CD4-positive, alpha-beta T cell (primary cell): ENCODE measurements at places on chromosomes 5 and 9. TPM values are rescaled to one million over a fixed set of nuclear protein-coding genes. Genes with fewer than 3 reads are reported as not detected.
A peak's percentile ranks its signal among the peaks of the same experiment; 100 is the strongest.

DNA sequence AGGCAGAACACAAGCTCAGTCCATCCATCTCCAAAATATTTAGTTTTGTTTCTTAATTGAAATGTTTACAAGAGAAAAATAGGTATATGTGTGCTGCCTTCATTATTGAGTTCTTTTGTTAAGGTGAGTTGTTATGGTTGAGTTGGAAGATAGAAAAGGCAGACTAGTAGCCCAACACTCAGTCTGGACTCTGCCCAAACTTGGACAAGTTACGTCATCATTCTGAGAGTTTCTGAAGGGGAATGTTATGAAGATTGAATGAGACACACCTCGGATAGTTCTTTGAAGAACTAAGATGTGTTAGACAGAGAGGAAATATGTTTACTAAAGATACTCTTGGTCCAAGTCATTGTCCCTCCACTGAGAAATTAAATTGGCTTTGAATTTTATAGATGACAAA, 245.5 kb downstream of the KCTD16 start:
- no peaks in the 10 kb centered on the region for H3K27me3 ChIP-seq
- H3K4me3 ChIP-seq: no peak overlapping the region
- no peaks in the 10 kb centered on the region for H3K36me3 ChIP-seq
- H3K27ac ChIP-seq: no peak overlapping the region
- no peak for DNase-seq

The FCN2 gene
- total RNA-seq: not detected

The PCDHGB6 gene
- total RNA-seq: 0.06 TPM

The CSF2 gene
- total RNA-seq: not detected

DNA sequence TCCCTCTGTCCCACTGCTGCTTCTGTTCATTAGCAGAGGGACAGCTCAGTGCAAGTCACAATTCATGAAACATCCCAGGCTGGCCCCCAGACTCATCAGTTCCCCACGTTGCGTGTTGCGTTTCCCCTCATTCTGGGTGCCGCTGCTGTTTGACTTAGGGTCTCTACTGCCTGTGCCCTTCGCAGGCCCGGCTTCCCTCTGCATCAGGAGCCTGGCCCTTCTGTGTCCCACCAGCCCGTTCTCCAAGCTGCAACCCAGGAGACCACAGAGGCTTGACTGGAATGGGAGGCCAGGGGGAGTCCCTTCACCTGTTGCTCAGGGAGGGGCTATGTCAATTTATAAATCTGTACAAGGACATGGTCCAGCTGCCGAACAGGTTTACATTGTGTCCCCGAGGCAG, 53.9 kb upstream of the SUSD3 start:
- peaks cover 49% of the 10 kb centered on the region for H3K4me1 ChIP-seq
- no peak overlapping the region for H3K4me3 ChIP-seq
- H3K27ac ChIP-seq: peak overlapping the region; percentile 52
- peaks cover 69% of the 10 kb centered on the region for H3K36me3 ChIP-seq
- no peaks in the 10 kb centered on the region for H3K27me3 ChIP-seq

The SARDH gene
- total RNA-seq: 18.5 TPM

The IFNK gene
- total RNA-seq: not detected

GRCh38 chr9:122642226-122642625, 15.2 kb downstream of the OR1B1 start:
- H3K27me3 ChIP-seq: no peaks in the 10 kb centered on the region
- no peak overlapping the region for H3K27ac ChIP-seq
- no peak for DNase-seq
- H3K4me3 ChIP-seq: no peak overlapping the region

- H3K27ac ChIP-seq: no peak overlapping the region
- H3K27me3 ChIP-seq: no peaks in the 10 kb centered on the region
- no peak overlapping the region for H3K4me3 ChIP-seq
- no peaks in the 10 kb centered on the region for H3K36me3 ChIP-seq
- no peaks in the 10 kb centered on the region for H3K4me1 ChIP-seq
These were observed 167.2 kb upstream of the CTNND2 start for GRCh38 chr5:12071455-12071854.

DNA sequence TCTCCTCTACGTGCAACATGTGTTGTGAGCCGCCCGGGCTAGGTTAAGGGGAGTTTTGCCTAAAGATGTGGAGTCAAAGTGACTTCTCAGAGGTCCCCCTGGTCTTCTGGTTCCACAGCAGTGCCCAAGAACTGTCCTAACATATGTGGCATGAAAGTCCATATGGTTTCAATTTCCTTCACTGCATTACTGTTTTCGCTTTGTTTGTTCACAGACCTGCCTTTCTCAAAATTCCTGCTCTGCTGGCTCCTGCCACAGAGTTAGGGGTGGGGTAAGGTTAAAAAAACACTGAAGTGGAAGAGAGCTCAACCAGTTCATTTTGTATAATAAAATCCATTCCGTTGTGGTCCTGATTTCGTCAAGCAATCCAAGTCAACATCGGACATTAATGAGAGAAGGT, 289.4 kb downstream of the DMAC1 start:
- H3K36me3 ChIP-seq: no peaks in the 10 kb centered on the region
- DNase-seq: no peak
- no peaks in the 10 kb centered on the region for H3K27me3 ChIP-seq
- no peaks in the 10 kb centered on the region for H3K4me1 ChIP-seq
- no peak overlapping the region for H3K4me3 ChIP-seq
- H3K27ac ChIP-seq: no peak overlapping the region

The OR1J2 gene
- total RNA-seq: not detected

The TMEFF1 gene
- total RNA-seq: not detected

DNA sequence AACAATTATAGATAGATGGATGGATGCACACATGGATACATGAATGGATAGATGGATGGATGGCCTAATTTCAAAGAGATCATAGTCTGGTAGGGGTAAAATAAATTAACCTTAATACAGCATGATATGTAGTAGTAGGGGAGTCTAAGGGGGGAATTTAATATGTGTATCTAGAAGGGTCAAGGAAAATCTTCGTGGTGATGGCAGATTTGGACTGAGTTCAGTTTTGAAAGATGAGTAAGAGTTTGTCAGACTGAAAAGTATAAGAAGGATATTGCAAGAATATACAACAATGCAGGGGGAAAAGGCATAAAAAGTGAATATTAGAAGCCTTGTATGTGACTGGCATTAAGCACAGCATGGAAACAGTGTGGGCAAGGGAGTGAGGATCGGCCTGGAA, 98.7 kb downstream of the ZNF462 start:
- H3K4me1 ChIP-seq: no peaks in the 10 kb centered on the region
- no peaks in the 10 kb centered on the region for H3K36me3 ChIP-seq
- DNase-seq: no peak
- H3K27me3 ChIP-seq: no peaks in the 10 kb centered on the region
- H3K27ac ChIP-seq: no peak overlapping the region

DNA sequence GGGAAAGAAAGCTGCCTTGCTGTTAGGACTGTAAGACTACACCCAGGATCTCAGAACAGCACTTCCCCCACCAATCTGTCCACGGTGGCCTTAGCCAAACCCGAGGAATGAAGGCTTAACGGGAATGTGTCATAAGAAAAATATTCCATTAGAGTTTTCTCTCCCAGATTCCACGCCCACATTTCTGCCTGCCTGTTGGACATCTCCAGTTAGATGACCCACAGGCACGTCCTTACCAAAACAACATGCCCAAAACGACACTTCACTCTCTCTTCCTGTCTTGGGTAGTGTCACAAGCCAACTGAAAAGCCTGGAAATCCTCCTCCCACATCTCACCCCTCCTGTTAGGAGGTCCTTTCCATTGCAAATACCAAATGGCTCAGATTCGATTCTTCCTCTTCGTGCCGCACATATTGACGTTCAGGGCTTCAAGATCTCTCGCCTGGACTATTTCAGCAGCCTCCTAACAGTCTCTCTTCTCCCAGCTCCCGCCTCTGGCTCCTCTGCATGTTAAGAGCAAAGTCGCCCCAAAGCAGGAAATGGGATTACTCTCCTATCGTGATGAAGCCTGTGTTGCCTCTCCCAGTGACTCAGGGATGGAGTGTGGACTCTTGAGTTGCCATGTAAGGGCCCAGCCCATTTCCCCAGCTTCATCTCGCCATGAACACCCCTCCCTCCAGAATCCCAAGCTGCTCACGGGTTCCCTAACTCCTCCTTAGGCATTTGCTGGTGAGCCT, 159.3 kb downstream of the NR3C1 start:
- DNase-seq: no peak
- no peaks in the 10 kb centered on the region for H3K27me3 ChIP-seq
- no peak overlapping the region for H3K27ac ChIP-seq
- H3K4me1 ChIP-seq: no peaks in the 10 kb centered on the region
- H3K4me3 ChIP-seq: no peak overlapping the region

GRCh38 chr9:17425384-17425783, 153.5 kb upstream of the SH3GL2 start:
- H3K27ac ChIP-seq: no peak overlapping the region
- H3K27me3 ChIP-seq: no peaks in the 10 kb centered on the region
- H3K36me3 ChIP-seq: no peaks in the 10 kb centered on the region
- H3K4me3 ChIP-seq: no peak overlapping the region
- no peak for DNase-seq

- no peaks in the 10 kb centered on the region for H3K36me3 ChIP-seq
- H3K4me3 ChIP-seq: no peak overlapping the region
- H3K4me1 ChIP-seq: no peaks in the 10 kb centered on the region
- no peak for DNase-seq
These were observed 135.9 kb upstream of the CCDC152 start for GRCh38 chr5:42620579-42621216.

The CCNI2 gene
- total RNA-seq: 7.2 TPM

DNA sequence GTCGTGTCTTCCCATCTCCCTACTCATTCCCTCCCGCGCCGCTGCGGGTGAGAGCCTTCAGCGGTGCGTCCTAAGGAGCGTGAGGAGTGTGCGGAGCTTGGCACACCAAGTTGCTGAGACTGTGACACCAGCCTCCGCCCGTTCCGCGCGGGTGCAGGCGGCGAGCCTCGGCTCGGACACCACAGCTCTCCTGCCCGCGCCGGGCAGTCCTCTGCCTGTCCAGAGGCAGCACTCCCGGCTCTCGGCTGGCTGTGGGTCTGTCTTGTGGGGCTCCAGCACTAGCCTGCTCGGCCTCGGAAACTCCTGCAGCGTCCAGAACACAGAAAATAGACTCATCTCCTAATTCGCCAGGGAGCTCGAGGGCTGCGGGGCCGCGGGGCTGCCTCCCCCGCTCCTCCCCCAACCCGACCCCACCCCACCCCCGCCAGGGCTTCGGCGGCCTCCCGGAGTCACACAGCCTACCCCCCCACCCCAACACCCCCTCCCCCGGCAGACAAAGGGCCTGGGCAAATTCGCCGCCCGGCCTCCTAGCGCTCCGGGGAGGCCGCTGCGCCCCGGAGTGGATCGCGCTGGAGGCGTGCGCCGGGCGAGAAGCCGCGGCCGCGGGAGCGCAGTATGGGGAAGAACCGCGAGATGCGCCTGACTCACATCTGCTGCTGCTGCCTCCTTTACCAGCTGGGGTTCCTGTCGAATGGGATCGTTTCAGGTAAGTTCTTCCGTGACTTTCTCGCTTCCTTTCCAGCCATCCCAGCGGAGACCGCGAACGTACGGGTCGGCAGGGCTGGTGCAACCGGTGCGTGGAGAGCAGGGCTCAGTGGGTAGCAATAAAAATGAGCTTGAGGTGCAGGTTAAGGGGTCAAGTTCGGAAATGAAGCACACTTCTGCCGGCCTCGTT, at the start of gene ADAMTS19:
ADAMTS19 (plus strand) TSS at position 522 of the 895 bp plus-strand sequence; CDS start at position 616, 94 bp downstream.
- H3K4me1 ChIP-seq: no peaks in the 10 kb centered on the region
- no peaks in the 10 kb centered on the region for H3K36me3 ChIP-seq
- H3K27me3 ChIP-seq: peaks cover 28% of the 10 kb centered on the region
- no peak within 1 kb of the TSS for H3K27ac ChIP-seq
- no peak within 1 kb of the TSS for H3K4me3 ChIP-seq

The PCDHA1 gene
- not detected for total RNA-seq

The GFRA3 gene
- total RNA-seq: not detected

The NRARP gene
- total RNA-seq: 0.96 TPM

DNA sequence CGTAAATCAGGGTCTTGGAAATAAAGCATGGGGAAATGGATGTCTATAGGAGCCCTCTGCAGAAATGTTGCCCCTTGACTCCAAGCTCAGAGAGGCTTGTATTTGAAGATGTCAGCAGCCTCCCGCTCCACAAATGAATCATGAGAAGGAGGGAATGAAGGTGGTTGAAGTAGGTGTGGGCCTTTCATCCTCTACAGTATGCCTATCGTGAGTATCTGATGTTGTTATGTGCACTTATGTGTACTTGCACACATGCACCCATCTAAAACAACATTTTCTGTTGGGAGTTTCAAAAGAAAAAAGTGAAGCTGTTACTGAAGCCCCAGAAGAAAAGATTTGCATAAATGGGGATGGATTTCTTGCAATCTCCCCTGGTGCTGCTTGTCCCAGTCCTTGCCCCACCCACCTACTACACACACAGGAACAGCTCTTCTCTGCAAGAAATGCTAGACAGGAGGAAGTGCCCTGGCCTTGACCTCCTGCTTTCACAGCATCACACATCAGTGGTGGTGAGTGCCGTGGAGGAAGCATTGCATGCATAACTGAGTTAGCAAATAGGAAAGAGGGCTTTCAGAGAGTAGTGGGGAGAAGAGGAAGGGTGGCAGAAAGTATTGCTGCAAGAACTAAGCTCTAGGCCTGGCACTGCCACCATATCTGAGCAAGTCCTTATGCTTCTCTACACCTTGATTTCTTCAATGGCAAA, 156.1 kb downstream of the SNX18 start:
- no peak overlapping the region for H3K4me3 ChIP-seq
- no peaks in the 10 kb centered on the region for H3K36me3 ChIP-seq
- no peaks in the 10 kb centered on the region for H3K27me3 ChIP-seq
- H3K4me1 ChIP-seq: peaks cover 31% of the 10 kb centered on the region
- DNase-seq: peak; percentile 23
- H3K27ac ChIP-seq: no peak overlapping the region

DNA sequence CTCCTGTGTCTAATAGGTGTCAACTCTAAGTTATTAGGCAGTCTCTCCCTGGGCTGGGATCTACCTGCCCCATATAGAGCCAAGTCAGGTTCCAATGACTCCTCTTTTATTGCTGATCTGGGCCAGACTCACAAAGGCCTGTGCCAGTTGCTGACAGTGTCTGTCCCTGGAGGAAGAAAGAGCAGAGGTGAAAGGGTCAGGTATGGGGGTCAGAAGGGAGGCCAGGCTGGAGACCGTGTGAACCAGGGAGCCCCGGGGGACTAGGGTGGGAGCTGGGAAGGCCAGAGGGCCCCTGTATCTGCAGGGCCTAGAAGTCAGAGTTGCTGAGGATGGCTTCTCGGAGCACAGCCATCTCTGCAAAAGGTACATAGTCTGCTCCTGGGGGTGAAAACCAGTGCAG, 3.5 kb upstream of the HINT2 start:
- peaks cover 15% of the 10 kb centered on the region for H3K4me1 ChIP-seq
- no peak overlapping the region for H3K4me3 ChIP-seq
- H3K36me3 ChIP-seq: no peaks in the 10 kb centered on the region
- no peak overlapping the region for H3K27ac ChIP-seq

The RNF183 gene
- total RNA-seq: not detected

GRCh38 chr9:6051511-6051950, 36.1 kb upstream of the RANBP6 start:
- H3K27me3 ChIP-seq: no peaks in the 10 kb centered on the region
- no peak overlapping the region for H3K27ac ChIP-seq
- DNase-seq: no peak
- peaks cover 10% of the 10 kb centered on the region for H3K4me1 ChIP-seq

The SPATA6L gene
- 9.4 TPM for total RNA-seq
